ENCODE measurements at places on chromosomes 3 and 15.

GRCh38 chr3:167872941-167873340 is 137.4 kb downstream of the SERPINI1 start:
- no peak for DNase-seq

- no peak for DNase-seq
Observed at GRCh38 chr3:138469874-138470273, 35.5 kb downstream of the ESYT3 start.

DNA sequence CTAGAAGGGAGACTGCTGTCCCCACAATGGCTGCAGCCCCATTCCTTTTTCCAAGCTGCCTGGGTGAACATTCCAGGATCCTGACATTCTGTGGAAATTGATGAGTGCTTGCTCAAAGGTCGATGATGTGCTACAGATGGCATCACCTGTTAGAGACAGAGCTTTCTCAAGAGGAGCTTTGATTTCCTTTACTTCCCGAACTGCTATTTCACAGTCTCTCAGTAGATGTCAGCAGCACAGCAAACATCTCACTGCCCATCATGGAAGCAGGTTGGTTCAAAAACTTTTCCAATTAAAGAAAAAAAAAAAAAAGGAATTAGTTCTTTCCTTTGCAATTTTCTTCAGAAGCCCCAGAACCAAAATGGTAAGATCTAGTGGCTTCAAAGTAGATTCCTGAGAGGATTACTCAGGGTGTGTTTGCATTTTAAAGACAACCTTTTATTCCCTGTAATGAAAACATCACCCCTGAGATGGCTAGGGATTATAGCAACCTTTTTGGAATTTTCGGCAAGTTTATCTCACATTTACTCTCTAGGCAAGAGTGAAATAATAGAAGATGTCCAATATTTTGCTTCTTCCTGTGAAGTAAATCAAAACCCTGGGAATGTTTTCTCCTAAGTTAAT is 44.8 kb downstream of the POLR2M start:
- no peak for DNase-seq

DNA sequence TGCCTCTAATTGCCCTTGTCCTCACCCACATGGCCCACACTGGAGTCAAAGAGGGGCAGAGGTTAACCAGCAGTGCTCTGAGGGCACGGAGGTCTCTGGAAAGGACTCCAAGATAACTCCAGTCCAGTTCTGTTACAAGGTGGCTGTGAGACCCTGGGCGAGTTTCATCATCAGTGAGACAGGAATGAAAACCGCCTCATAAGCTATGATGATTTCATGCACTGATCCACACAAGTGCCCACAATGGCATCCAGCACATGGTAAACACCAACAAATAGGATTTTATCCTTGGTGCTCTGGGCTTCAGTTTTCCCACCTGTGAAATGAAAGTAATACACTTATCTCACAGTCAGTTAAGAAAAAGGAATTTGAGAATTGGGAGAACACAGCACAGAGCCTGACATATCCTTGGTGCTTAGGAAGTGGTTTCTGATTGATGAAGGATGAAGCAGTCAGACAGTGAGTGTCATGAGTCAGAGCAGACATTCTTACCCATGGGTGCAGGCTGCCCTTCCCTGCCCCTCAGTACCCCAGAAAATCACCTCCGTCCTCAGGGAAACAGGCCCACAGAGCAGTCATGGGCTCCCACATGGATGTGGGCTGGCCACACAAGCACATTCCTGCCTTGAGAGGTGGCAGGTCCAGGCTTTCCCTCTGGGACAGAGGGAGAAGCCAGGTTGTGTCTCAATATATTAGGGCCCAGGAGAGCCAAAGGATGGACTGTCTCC is 48.4 kb downstream of the DAPK2 start:
- no peak for DNase-seq
